ENCODE measurements at places on chromosomes 7 and 10.

DNA sequence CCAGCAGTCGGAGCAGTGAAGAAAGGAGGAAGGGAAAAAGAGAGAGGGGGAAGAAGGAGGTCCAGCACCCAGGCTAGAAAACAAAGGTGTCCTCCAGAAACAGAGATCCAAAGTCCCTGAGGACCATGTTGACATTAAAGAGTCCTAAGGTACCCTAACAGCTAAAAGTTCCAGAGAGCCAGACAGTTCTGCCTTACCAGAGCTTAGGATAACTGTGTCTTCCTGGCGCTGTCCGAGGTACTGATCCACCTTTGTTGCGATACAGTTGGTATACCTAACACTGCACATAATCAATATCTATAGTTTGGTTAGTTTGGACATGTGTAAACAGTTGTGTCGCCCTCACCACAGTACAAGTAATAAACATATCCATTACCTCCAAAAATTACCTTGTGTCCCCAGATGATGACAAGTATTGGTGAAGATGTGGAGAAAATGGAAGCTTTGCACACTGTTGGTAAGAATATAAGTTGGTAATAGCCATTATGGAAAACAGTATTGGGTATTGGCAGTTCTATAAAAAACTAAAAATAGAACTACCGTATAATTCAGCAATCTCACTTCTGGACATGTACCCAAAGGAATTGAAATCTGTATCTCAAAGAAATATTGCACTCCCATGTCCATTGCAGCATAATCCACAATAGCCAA lies 59.8 kb downstream of the GRID1 start:
- no peak for DNase-seq

DNA sequence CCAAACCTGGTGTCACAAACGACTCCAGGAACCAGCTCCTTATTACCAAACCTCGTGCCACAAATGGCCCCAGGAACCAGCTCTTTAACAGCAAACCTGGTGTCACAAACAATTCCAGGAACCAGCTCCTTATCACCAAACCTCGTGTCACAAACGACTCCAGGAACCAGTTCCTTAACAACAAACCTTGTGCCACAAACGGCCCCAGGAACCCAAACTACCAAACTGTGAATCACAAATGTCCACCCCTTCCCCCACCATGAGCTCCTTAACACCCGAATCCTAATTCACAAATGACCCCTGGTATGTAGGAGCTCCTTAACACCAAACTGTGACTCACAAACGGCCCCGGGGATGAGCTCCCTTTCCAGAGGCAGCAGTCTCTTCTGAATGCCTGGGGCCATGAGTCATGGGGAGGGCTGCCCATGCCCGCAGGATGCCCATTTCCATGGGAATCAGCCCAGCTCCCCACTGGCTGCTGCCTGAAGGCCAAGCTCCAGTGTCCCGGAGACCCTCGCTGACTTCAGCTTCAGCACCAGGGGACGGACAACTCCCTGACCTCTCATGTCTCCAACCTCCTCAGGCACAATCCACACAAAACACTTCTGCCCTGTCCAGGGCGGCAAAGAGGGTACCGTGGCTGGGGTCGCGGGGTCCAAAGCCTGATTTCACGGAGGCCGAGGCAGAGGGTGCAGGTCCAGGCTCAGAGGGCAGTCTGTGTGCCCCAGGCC lies 213.1 kb downstream of the ELFN1 start:
- DNase-seq = no peak

DNA sequence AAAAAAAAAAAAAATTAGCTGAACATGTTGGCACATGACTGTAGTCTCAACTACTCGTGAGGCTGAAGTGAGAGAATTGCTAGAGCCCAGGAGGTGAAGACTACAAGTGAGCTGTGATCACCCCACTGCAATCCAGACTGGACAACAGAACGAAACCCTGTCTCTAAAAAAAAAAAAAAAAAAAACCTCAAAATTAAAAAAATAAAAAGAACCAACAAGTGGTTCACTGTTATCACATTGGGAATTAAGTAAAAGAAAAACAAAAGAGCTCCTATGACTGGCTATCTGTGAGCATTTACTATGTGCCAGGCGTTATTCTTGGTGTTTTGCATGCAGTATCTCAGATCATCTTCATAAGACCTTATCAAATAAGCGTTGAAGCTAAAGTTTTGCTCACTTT lies 66.0 kb downstream of the ANLN start:
- DNase-seq = no peak

GRCh38 chr10:129046962-129047361 lies 420.1 kb upstream of the MGMT start:
- DNase-seq = no peak

- DNase-seq = no peak
Measured at GRCh38 chr10:103651783-103652476, 158.4 kb downstream of the NEURL1 start.

- DNase-seq = no peak
Measured at GRCh38 chr7:45710271-45711160, 136.3 kb downstream of the ADCY1 start.

- no peak for DNase-seq
Measured at GRCh38 chr7:9226500-9226899, 793.1 kb downstream of the NXPH1 start.

- no peak for DNase-seq
Measured at GRCh38 chr7:74288034-74288881, 949 bp upstream of the CLIP2 start.

- no peak for DNase-seq
Measured at GRCh38 chr7:116713918-116714317, 41.9 kb downstream of the MET start.

- no peak for DNase-seq
Measured at GRCh38 chr7:45665172-45665571, 91.0 kb downstream of the ADCY1 start.

- no peak for DNase-seq
Measured at GRCh38 chr10:132559538-132559937, 22.0 kb downstream of the INPP5A start.

DNA sequence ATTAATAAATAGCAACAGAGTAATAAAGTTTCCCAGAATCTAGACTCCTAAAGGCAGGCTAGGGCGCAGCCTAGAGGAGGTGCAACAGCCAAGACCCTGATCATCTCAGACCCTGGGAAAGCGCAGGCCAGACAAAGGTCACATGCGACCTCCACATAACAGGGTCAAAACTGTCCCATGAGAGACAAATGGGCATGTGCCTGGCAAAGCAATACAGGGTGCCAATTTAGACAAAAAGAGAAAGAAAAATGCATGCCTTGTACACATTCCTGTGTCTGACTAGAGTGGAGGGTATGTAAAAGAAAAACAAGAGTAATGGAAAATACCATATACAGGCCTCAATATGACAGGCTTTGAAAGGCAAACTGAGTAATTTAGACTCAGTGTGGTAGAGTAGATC lies 22.2 kb downstream of the MPP7 start:
- DNase-seq = no peak

DNA sequence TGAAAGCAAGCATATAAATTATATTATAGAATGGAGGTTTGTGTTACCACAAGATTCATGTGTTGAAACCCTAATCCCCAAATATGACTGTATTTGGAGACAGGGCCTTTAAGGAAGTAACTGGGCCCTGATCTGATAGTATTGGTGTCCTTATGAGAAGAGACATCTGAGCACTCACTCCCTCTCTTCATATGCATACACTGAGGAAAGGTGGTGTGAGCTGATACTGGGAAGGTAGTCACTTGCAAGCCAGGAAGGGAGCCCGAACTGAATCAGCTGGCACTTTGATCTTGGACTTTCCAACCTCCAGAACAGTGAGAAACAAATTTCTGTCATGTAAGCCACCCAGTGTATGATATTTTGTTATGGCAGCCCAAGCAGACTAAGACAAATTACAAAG lies 66.9 kb upstream of the RHOBTB1 start:
- DNase-seq = no peak

- DNase-seq = no peak
Measured at GRCh38 chr10:93220296-93221170, 146.8 kb downstream of the CYP26A1 start.

GRCh38 chr10:89281606-89282395 lies 20.0 kb upstream of the IFIT2 start:
- no peak for DNase-seq

DNA sequence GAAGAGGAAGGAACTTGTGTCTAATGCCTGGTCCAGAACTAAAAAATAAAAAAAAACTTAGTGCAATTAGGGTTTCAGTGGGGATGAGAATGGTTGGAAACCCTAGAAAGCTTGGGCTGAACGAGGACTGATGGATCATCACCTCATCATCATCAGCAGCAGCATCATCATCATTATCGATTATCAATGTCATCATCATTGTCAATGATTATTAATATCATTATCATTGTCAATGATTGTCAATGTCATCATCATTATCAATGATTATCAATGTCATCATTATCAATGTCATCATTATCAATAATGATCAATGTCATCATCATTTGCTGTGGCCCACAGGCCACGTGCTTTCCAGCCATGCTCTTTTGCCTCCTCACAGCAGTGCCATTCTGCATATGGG lies 952.0 kb upstream of the ZNF722 start:
- DNase-seq = no peak

GRCh38 chr10:132319853-132320653 lies 11.9 kb upstream of the LRRC27 start:
- DNase-seq = peak; percentile 84

GRCh38 chr7:103902917-103903316 lies 86.5 kb downstream of the RELN start:
- no peak for DNase-seq

DNA sequence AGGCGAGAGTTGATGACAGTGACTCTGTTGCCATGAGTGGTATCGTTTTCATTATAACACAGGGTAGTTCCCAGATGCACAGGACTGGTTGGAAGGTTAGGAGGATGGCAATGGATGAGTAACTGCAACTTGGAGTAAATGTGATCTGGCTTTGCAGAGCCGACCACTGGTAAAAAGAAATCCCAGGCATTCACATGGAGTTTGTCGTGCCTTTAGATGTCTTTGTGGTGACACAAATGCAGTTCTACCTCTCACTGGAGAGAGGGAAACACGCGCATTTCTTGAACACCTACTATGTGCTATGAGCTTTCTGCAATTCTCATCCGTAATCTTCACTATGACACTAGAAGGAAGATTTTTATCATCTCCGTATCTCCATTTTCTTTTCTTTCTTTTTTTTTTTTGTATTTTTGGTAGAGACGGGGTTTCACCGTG lies 1.7 kb upstream of the MNX1 start:
- no peak for DNase-seq

DNA sequence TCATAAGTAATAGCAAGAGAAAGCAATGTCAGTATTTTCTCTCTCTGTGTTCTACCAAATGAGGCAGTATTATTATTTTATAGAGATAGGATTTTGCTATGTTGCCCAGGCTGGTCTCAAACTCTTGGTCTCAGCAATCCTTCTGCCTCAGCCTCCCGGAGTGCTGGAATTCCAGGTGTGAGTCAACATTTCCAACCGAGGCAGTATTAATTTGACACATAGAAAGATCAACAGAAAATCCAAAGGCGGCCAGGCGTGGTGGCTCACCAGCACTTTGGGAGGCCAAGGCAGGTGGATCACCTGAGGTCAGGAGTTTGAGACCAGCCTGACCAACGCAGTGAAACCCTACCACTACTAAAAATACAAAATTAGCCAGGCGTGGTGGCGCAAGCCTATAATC lies 71.8 kb downstream of the SMURF1 start:
- no peak for DNase-seq

GRCh38 chr7:15042285-15043065 lies 139.9 kb upstream of the DGKB start:
- no peak for DNase-seq

DNA sequence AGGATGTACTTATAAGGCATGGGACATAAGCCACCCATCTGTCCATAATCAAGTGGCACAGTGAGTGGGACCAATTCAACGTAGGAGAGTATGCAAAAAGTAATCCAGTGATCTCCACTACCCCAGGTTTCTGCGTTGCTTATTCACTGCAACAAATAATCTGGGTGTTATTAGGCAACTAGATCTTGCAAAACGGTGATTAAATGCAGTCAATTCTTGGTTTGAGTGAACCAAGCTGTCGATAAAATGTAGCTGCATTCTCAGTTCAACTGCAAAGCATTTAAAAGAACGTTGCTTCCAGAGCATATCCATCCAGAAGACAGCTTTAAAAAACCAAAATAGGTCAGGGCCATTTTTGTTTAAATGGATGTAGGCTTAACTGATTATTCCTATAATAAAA lies 5.0 kb downstream of the LSMEM1 start:
- DNase-seq = no peak

DNA sequence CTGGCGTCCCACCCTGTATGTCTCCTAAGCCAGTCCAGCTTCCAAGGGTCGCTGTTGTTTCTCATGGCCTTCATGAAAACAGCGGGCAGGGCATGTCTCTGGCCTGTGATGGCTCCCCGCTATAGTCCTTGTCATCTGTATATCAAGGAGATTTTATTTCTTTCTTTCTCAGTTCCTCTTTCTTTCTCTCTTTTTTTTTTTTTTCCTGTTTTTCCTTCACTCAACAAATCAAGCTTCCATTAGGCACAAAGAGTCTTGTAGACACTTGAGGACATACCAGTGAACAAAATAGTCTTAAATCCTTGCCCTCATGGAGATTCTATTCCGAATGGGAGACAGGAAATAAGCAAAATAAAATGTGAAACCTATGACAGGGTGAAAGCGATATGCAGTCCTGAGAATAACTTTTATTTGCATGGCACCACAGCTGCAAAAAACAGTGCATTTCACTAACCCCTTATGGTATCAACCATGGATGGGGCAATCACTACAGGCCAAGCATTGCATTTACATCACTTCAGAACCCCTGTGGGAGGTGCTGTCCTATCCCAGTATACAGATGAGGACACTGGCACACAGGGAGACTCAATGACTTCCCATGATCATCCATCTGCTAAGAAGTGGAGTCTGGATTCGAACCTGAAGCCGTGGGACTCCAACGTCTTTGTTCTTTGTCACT lies 50.7 kb downstream of the SYPL1 start:
- DNase-seq = no peak

GRCh38 chr10:124415210-124415609 lies 3.5 kb downstream of the OAT start:
- no peak for DNase-seq

GRCh38 chr10:69494626-69495558 lies 43.6 kb downstream of the TSPAN15 start:
- DNase-seq = no peak

- peak; percentile 83 for DNase-seq
Measured at GRCh38 chr10:30437031-30437841, 3.3 kb downstream of the MAP3K8 start.

- DNase-seq = no peak
Measured at GRCh38 chr7:20745702-20746101, 41.0 kb downstream of the SP8 start.

GRCh38 chr7:143240291-143241168 lies 18.7 kb downstream of the TAS2R40 start:
- DNase-seq = peak; percentile 81

DNA sequence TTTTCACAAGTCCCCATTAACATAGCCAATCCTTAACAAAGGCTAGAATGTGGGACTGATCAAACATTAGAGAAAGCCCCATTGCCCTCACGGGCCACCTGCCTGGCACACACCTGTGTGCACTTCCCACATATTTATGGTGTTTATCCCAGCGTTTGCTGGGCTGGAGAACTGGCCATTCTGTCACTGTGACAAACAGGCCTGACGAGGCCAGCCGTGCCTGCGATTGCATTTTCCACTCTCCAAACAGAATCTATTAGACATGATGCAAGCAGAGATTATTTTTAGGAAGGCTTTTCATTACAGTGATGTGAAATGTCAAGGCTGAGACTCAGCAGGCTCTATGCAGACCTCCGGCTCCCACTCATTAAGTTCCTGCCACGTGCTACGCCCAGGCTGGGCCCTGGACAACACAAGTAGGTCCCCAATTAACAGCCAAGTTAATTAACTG lies 20.4 kb downstream of the PTPRN2 start:
- DNase-seq = no peak
